ENCODE measurements at places on chromosomes 12 and 14. TPM values are rescaled to one million over a fixed set of nuclear protein-coding genes. Genes with fewer than 3 reads are reported as not detected.

BIN2 gene
- total RNA-seq = not detected

RFC5 gene
- total RNA-seq = 6.1 TPM

SVOP gene
- total RNA-seq = not detected

MIA2 gene
- 5.6 TPM for total RNA-seq

FAM90A1 gene
- 0.35 TPM for total RNA-seq

CLEC1B gene
- total RNA-seq = not detected

DHRS2 gene
- total RNA-seq = 0.08 TPM

GNB3 gene
- total RNA-seq = 1.7 TPM

TCL1B gene
- not detected for total RNA-seq

SMARCD1 gene
- 10.4 TPM for total RNA-seq

ZNF10 gene
- total RNA-seq = 8.3 TPM

SYCP3 gene
- 0.08 TPM for total RNA-seq

KLRC2 gene
- total RNA-seq = not detected

AVPR1A gene
- total RNA-seq = not detected

RTL1 gene
- total RNA-seq = not detected

GPD1 gene
- 0.47 TPM for total RNA-seq

LALBA gene
- not detected for total RNA-seq

MYO1H gene
- not detected for total RNA-seq

KICS2 gene
- total RNA-seq = 3.0 TPM
